Upper lobe of left lung (tissue), 6 donors: ENCODE measurements at places on chromosomes 3 and 15.

GRCh38 chr3:98013411-98014267, 21.5 kb downstream of the GABRR3 start:
- no peak for DNase-seq

DNA sequence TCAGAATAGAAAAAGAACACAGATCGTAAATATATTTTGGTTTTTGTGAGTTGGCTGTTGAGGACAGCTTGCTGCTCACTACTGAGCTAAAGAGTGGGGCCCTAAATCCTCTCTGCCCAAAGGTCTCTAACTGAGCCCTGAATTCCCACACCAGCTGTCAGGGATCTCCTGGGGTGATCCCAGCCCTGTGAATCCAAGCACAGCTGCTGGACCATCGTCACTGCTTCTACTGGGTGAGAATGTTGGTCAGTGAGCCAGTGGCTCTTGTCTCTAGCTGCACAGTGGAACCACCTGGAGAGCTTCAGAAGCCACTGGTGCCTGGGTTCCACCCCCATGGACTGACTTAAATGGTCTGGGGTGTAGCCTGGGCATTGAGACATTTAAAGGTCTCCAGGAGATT, 90.5 kb upstream of the IL12A start:
- DNase-seq = no peak

DNA sequence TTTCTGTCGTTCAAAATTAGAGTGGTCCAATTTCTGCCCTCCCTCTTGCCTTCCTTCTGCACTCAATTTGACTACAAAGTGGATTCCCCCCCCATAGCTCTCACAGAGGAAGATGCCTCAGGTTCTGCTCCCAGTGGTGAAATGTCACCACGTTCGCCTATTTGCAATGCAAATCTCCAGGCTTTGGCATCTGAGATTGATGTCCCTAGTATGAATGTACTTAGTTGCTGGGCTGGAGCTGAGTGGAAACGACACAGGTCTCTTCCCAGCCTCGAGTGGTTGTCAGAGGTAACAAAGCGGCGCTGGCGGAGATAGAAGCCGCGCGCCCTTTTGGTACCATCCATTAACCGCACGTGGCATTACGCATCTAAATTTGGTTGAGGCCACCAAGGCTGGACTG, 860.1 kb downstream of the MCTP2 start:
- DNase-seq = no peak

DNA sequence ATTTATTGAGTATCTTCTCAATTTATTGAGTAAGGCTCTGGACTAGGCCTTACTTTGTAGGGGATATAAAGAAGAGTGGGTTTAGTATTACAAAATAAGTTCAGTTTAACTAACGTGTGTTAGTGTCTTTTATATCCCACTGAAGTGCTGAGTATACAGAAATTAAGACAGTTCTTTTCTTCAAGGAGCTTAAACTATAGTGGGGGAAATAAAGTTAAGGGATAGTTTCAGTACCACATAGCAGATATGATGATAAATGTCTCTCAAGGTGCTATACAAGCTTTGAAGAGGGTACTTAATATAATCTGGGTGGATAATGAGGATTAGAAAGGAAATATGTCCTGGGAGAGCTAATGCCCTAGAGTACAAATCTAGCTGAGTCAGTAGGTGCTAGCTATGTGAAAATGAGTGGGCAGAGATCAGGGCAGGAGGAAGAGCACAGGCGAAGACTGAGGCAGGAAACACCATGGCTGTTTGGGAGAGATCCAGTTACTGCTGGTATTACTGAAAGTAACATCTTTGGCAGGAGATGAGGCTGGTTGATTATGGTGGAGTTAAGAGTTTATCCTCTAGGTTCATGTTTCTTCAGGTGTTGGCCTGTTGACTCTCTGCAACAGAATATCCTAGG, 46.0 kb downstream of the TEX9 start:
- DNase-seq = no peak

DNA sequence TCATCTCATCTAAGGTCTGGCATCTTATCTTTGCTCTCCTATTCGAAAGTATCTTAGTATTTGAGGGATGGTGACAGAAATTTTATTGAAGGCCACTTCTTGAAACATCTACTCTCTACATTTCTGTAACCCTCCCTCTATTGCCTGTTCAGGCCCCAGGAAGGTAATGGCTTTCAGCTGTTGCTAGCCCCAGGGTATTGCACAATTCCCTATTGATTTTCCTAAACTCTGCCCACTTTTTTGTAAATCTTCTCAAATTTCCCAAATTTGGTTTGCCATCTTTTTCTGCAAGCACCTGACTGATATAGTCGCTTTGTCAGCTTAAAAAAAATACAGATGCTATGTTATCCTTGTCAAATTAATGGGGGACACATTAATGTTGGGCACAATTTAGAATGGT, 242.1 kb downstream of the RAP2B start:
- DNase-seq = no peak

- DNase-seq = no peak
These were observed 37.8 kb downstream of the CEMIP start for GRCh38 chr15:80816936-80817335.

DNA sequence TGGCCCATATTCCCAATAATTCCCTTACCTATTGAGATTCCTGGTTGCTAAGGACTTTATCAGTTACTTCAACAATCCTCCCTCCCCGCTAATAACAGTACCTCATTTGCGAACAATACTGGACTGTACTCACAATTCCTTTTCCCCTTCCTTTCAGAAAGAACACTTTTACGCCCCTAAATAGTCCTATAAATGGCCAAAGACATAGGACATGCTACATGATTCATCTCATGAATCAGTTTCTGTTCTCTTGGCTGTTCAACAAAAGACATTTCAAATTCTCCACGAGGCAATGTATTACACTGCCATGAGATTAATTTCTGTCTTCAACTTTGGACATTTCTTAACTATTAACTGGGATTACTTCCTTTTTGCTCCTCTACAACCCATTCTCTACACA, 264.4 kb downstream of the TIGIT start:
- DNase-seq = no peak

- no peak for DNase-seq
These were observed 1.2 kb downstream of the MANF start for GRCh38 chr3:51386159-51386851.

DNA sequence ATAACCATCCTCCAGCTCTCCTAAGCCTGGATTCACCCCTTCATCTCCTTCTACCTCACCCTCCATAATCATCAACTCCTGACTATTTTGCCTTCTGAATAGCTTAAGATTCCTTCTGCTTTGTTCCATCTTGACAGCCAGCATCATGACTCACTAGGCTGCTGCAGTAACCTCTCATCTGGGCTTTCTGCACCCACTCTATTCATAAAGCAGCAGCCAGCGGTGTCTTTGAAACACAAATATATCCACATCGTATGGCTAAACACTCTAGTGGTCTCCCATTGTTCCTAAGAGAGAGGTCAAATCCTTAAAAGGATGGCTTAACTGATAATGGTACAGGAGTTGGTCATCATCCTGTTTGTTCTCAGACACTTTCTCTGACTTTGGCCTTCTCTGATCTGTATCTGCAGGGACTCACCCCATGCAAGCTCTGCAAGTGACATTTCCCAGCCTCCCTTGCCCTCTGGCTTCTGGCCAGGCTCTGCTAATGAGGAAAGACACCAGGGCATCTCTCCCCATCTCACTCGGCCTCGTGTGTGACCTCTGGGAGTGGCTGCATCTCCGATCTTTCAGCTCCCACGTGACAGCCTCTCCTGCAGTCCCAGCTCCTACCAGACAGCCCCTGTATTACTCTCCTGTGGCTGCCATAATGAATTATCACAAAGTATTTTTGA, 6.2 kb downstream of the GRK7 start:
- DNase-seq = no peak
